ENCODE measurements at places on chromosomes 11 and 22.

DNA sequence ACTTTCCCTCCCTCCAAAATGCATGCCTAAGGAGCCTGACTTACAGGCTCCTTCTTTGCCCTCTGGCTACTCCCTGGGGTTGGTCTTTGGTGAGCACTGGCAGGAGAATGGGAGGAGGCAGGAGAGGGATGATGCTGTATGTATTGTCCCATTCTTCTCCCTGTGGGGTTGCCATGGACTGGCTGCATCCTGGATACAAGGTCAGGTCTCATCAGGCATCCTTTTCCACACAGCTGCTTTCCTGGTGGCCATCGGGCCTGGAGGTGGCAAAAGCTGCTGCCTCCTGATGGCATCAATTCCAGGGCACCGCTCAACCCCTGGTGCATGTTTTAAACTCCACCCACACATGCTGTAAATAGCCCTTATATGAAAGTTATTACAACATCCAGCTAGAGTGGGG, 257.2 kb downstream of the ETS1 start:
- no peak for DNase-seq
- H3K36me3 ChIP-seq = no peaks in the 10 kb centered on the region
- H3K27ac ChIP-seq = peak overlapping the region; percentile 94
- H3K4me1 ChIP-seq = peaks cover 67% of the 10 kb centered on the region

DNA sequence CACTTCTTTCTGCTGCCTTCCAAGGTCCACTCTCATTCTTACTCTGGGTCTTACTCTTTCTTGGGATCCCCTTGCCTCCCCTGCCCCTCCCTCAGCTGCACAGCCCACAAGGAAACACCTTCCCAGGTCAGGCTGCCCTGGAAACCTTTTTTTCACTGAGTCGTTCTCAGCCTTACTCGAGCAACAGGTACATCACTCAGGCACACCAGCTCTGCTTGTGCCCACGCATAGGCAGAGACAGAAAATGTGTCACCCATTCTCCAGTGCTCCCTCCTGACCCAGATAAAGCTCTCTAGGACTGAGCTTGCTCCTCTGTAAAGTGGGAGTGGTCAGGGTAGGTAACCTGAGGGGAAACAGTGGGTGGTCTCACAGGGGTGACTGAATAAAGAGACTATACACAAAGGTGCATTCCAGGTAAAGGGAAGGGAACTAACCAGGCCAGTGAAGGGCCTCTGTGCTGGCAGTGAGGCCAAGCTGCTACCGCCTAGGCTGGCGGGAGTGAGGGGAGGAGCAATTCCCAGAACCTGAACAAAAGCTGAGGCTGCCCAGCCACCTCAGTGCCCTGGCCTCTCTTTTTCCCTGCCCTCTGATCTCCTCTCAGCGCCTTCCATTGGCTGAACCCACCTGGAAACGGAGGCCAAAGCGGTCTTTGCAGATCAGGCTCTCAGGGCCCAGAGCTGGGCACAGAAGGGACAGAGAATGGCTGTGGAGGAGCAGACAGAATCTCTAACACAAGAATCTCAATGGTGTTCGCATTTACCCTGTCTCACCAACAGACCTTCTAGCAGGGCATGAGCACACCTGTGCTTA, 15.9 kb downstream of the PRG3 start:
- no peak overlapping the region for H3K27ac ChIP-seq
- no peaks in the 10 kb centered on the region for H3K36me3 ChIP-seq
- no peak overlapping the region for H3K4me3 ChIP-seq
- H3K27me3 ChIP-seq = no peaks in the 10 kb centered on the region

- no peaks in the 10 kb centered on the region for H3K36me3 ChIP-seq
- DNase-seq = no peak
- no peak overlapping the region for H3K4me3 ChIP-seq
- H3K4me1 ChIP-seq = peaks cover 11% of the 10 kb centered on the region
These were observed 4.4 kb upstream of the SPDYC start for GRCh38 chr11:65165410-65166317.

DNA sequence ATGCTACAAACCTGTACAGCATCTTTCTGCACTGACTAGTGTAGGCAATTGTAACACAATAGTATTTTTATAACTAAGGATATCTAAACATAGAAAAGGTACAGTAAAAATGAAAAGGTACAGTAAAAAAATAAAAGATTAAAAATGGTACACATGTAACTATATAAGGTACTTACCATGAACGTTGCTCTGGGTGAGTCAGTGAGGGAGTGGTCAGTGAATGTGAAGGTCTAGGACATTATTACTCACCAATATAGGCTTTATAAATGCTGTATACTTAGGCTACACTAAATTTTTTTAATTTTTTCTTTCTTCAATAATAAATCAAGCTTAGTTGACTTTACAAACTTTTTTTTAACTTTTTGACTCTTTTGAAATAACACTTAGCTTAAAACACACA, 59.9 kb downstream of the EIF3M start:
- no peaks in the 10 kb centered on the region for H3K4me1 ChIP-seq
- H3K4me3 ChIP-seq = no peak overlapping the region
- no peak for DNase-seq
- no peak overlapping the region for H3K27ac ChIP-seq

Data from activated T-helper 2 cell treated with anti-CD3 and anti-CD28 coated beads, Interferon-gamma antibody, Interleukin-2, Interleukin-4, amounts not matched to agents 10 μg/mL and 5 μg/mL and 100 μg/mL, durations not matched to agents 14 hours and 24 hours and 36 hours (primary cell).